ENCODE measurements at places on chromosomes 1 and 21. TPM values are rescaled to one million over a fixed set of nuclear protein-coding genes. Genes with fewer than 3 reads are reported as not detected.

The OR2G6 gene
- not detected for total RNA-seq

The GLMN gene
- total RNA-seq, result 29.9 TPM

The PTAFR gene
- total RNA-seq, result 0.23 TPM

The GSTM2 gene
- total RNA-seq, result 42.2 TPM

The ADGRL4 gene
- not detected for total RNA-seq

The ZNF648 gene
- total RNA-seq, result not detected

The REN gene
- total RNA-seq, result not detected

The ADAM30 gene
- total RNA-seq, result not detected

The OLIG1 gene
- not detected for total RNA-seq

The PER3 gene
- total RNA-seq, result 3.2 TPM

The EVA1C gene
- 3.2 TPM for total RNA-seq

The MRPL39 gene
- 33.6 TPM for total RNA-seq

The RGS1 gene
- 8.6 TPM for total RNA-seq

The ANGPTL3 gene
- total RNA-seq, result not detected

The AVPR1B gene
- not detected for total RNA-seq

The LRRC38 gene
- not detected for total RNA-seq

The OR2AK2 gene
- not detected for total RNA-seq

The ZYG11A gene
- total RNA-seq, result 0.57 TPM

The MCOLN3 gene
- 3.4 TPM for total RNA-seq

The TMEM51 gene
- not detected for total RNA-seq

The ORC1 gene
- 37.6 TPM for total RNA-seq

The IPO9 gene
- total RNA-seq, result 62.8 TPM

The ST3GAL3 gene
- total RNA-seq, result 23.4 TPM

The KCNC4 gene
- 10.6 TPM for total RNA-seq

The BATF3 gene
- 35.3 TPM for total RNA-seq

The AUNIP gene
- total RNA-seq, result 6.6 TPM

The HCRTR1 gene
- not detected for total RNA-seq

The TSACC gene
- total RNA-seq, result not detected

The TNNT2 gene
- not detected for total RNA-seq

The ZNF362 gene
- 26.7 TPM for total RNA-seq

The ACTA1 gene
- total RNA-seq, result not detected

The SPRR5 gene
- total RNA-seq, result not detected

The ACTN2 gene
- not detected for total RNA-seq

The HHIPL2 gene
- 0.11 TPM for total RNA-seq

The CD1D gene
- not detected for total RNA-seq

The GUCA2A gene
- total RNA-seq, result not detected

The FAM177B gene
- total RNA-seq, result not detected

The PTPN14 gene
- 20.7 TPM for total RNA-seq

The CLEC20A gene
- total RNA-seq, result not detected

The SPRR4 gene
- total RNA-seq, result not detected

The CLCA1 gene
- not detected for total RNA-seq

The GOLT1A gene
- not detected for total RNA-seq

The MAB21L3 gene
- not detected for total RNA-seq

The CBS gene
- 20.8 TPM for total RNA-seq

The GRIK3 gene
- not detected for total RNA-seq

Data from T-helper 2 cell treated with Interferon-gamma antibody and Interleukin-4, amounts not matched to agents 100 ng/mL and 5 ng/mL, for 36 hours (primary cell).